Activated CD4-positive, alpha-beta T cell treated with anti-CD3 and anti-CD28 coated beads for 24 hours (primary cell): ENCODE measurements at places on chromosomes 11 and 22.

DNA sequence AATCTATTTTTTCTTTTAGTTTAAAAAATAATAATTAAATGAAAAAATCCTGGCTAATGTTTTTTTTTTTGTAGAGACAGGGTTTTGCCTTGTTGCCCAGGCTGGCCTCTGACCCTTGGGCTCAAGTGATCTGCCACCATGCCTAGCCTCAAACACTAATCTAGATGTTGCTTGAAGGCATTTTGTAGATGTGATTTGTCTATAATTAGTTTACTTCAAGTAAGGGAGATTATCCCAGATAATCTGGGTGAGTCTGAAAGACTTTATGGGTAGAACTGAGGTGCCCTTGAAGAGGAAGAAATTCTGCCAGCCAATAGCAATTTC is 38.6 kb upstream of the RBFOX2 start:
- no peak for DNase-seq

GRCh38 chr22:28075358-28075981 is 156.4 kb upstream of the PITPNB start:
- DNase-seq: no peak

DNA sequence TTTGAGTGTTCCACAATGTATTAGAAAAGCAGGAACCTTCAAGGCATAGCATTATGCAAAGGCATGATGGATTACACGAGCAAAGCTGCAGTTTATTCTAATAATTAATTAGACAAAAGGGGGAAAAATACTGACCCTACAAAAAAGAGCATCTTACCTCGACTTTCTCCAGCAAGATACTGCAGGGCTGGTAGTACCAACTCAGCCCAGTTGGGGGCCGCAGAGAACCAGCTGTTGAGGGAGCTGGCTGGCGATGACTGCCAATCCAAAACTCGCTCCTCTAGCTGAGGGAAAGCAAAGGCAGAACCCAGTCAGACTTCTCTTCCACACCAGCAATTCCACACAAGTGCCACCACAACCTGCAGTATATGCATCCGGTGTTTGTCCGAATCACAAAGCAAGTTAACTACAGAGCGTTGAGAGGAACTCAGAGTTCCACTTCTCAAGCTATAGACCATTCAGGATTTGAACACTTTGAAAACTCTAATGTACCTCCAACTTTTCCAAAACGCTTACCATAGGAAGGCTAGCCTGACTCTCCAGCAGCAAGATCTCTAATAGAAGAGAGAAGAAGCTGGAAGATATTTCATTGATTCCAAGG is 13.7 kb downstream of the NFRKB start:
- peak; percentile 11 for DNase-seq

DNA sequence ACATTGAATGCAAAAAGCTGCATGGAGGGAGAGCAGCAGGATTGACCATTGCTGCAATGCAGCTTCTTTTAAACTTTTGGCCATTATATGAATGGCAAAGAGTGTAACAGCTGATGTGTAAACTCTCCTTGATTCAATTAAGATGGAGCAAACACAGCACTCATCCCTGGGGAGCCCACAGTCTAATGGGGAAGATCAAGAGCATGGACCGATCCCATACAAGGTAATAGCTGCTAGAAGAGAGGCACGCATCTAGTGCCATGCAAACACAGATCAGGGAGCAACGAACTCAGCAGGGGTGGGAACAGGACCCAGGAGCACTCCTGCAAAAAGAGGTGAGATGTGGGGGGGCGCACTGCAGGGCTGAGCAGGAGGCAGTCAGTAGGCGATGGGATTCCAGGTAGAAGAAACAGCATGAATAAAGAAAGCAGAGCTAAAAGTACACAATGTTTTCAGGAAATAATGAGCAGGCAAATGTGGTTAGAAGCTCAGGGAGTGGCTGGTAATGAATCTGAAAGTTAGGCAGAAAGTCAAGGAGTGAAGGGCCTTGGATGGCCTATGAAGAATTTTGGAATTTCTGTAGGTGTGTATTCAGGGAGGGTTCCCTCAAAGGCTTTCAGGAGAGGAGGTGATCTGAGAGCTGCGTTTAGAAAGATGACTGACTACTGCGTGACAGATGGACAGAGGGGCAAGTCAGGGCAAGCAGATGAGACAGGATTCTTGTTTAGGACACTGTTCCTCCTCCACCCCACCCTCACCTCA is 17.2 kb upstream of the BMAL1 start:
- DNase-seq: no peak

DNA sequence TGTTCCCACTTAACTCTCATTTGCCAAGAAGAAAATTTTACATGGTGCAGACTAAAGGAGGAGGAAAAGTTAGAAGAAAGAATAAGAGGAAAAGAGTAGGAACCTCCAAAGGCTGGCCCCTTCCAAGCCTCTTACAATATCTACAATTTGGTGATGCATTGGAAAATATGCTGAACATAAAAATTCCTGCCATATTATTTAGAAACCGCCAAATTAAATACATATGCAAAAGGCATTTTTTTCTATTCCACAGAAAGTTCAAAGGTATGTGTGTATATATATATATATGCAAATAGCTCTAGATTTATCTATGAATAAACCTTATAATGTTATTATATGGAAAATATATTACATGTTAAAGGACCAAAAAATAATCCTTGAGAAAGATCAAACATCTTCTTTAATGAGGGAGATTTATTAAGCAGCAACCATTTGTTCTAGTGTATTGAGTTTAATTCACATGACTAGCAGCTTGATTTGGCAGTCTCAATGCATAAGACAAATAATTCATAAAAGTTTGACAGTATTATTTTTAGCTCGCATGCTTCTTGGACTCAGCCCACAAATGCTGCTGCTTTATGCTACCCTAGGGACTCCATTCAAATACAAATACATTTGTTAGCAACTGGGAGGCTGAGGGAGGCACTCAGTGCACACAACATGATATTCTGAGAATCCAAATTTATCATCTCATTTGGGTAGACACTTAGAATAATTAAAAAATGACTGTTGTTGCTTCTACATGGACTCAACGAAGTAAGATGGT is 184.9 kb downstream of the SBF2 start:
- DNase-seq: no peak

DNA sequence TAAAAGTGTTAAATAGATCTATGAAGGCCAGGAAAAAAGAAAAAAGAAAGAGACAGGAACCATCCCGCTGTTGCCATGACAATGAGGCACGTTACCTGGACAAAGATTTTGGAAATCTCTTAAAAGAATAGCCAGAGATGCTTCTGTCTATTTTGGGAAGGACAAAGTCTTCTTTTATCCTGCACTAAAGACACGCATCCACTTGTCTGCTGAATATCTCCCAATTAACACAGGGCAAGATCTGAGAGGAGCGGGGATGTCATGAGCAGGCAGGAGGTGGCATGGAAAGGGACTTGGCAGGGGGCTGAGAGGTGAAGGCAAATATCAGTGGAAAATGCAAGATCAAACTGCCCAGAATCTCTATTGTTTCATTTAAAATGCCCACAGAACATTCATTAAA is 153.8 kb upstream of the BLID start:
- DNase-seq: no peak

- DNase-seq: no peak
Measured at GRCh38 chr11:75439495-75440120, 6.6 kb upstream of the KLHL35 start.

DNA sequence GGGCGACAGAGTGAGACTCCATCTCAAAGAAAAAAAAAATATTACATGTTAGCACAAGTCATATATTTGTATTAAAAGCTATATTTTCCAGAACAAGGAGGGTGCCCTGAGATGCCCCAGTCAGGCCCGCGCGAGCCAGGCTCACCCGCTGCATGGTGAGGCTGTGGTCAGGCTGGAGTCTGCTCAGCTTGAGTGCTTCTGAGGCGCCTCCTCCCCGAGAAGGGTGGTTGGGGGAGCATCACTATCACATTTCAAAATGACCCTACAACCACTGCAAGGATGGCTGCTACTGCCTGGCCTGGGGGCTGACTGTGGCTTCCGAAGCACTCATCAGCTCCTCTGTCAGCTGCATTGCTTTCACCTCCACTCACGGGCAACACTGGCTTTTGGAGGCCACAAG is 77.1 kb downstream of the SCUBE1 start:
- no peak for DNase-seq

GRCh38 chr11:115941481-115941993 is 437.3 kb upstream of the CADM1 start:
- no peak for DNase-seq

GRCh38 chr11:28964811-28965210 is 856.6 kb downstream of the METTL15 start:
- DNase-seq: no peak

DNA sequence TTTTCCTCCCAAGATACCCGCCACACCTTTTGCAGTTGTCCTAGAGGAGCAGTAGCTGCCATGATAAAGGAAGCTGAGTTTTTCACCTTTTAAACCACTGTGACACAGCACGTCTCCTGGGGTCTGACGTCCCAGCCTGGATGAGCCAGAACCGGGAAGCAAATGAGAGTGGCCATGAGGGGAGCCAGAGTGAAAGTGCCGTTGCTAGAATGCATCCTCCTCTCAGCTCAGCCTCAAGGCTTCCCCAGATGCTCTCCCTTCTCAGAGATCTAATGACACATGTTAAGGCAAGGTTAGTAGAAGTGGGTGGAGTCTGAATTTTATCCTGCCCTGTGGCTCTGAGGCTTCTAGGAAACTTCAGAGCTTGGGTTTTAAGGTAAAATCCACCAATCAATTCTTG is 23.4 kb upstream of the HTR3A start:
- no peak for DNase-seq

DNA sequence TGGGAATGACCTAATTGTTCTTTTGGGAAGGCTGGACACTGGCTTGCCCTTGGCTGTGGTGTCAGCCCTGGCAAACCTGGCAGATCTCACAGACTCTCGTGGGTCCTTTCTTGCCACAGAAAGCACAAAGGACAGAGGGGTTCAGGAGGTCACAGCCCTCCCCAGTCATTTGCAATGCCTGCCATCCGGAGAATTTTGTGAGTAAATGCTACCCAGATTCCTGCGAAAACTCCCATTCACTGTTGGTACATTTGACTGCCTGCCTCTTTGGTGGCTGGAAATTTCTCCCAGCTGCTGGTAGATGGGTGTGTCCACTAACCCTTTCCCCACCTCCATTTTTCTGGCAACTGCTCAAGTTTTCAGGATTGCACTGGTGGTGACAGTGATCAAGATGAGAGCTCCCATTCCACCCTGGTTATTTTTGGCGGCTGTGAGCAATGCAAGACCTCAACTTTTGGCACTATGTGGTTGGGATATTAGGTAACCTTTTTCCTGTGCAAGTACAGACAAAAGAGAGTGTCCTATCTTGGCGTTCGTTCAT is 155.7 kb downstream of the NAV2 start:
- no peak for DNase-seq

DNA sequence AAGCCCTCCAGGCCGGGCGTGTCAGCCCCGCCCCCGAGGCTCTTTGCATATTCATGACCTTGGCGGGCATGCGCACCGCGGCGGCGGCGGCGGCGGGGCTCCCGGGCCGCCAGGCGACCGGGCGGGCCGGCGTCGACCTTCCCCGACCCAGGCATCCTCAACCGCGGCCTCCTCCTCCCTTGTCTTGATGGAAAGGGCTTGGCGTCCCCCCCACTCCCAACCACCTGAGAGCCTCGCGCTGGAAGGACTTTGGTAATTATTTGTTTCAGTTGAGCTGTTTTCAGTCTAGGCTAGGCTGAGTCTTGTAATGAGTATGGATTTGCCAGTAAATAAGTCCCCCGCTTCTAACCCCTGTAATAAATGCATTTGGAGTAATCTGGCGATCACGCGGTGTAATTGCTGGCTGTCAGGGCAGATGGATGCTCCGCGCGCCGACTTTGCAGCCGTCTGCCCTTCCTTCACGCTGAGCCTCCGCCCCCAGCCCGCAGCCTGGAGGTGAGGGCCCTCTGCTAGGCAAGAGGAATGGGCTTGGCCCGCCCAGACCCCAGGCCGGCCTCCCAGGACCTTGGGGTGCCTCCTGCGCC is 25.2 kb downstream of the FLRT1 start:
- peak; percentile 32 for DNase-seq

DNA sequence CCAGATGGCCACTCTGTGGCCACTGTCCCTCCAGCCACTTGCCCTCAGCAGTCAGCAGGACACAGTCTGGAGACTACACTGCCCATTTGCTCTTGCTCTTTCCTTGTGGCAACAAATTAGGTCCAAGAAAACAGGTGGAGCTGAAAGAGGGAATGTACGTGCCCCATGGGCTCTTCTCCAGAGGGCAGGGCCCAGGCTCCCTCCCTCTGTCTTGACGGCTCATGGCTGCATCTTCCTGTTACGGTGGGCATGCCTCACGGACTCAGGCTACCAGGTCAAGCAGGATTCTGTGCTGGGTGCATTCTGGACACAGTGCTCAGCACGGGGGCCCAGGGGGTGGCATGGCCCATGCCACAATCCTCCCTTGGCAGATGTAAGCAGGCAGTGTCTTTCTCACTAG is 71.3 kb downstream of the MED15 start:
- DNase-seq: no peak

GRCh38 chr11:56636861-56637260 is 5.4 kb downstream of the OR5AP2 start:
- DNase-seq: no peak

DNA sequence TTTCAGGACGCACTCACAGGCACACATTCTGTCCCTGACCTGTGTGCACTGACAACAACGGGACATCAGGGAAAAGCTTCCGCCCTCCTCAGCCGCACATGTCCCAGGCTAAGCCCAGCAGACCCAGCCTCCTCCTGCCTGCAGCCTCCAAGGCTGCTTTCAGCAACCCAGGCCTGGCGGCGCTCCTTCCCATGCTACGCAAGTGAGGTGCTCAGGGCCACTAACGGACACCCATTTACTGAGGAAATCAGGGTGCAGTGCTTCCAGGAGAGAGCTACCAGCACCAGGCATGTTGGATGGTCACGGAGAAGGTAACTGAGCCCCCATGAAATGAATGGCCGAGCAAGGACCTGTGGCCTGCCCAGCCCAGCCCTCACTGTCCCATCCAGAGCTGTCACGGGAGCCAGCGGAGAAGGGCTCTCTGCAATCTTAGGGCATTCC is 6.9 kb downstream of the MOB2 start:
- DNase-seq: no peak

DNA sequence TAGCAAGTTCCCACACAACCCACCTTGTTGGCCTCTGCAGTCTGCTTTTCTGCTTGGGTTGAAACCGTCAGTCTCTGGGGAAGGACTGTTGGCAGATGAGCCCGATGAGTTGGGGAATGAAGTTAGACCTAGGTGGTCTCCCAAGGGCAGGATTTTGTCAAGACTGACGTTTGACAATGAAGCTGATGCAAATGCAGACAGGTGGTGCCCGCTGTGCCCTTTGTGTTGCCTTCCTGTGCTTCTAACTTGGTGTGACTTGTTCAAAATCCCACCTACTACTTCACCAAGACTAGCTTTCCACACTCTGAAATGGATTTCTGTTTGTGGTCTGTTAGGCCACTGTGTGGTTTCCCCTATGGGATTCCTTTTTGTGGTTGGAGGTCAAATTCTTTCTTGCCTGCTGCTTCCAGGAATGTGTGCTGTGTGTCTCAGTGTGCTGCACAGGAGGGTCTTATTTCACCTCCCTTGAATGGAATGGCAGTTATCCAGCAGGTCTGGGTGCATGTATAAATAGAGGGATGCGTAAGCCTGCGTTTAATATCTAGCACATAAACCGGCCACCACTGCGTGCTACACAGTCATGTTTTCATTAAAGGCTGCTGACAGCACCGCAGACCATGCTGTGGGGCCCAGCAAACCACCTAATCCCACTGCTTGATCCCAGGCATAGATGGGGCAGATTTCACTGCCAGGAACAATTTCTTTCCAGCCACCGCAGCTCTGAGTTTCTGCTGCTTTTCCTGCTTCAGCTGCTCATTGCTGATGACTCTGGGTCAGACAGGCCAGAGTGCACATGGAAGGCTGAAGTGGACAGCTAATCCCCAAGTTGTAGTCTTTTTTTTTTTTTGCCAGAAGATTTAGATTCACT is 44.8 kb downstream of the ADAMTS8 start:
- no peak for DNase-seq
